RWPE1 (cell line): ENCODE measurements at places on chromosomes 7 and 10.

- no peak for DNase-seq
Observed at GRCh38 chr10:12512332-12513002, 163.1 kb downstream of the CAMK1D start.

DNA sequence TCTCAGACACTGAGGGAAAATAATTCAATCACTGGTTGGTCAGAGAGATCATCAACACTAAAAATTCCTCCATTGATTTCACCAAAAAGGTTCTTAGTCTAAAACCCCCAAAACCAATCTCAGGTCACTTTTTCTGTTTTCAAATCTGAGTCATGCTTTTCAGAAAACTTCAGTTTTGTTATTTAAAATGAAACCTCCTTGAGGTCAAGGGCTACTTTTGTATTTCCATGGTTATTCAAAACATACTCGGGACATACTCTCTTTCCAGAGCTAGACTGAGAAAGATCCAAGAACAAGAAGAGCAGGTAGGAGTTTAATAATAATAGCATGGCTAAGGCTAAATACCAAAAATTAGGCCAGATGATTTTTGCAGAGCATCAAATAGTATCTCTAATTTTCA is 152.8 kb downstream of the SDHAF3 start:
- DNase-seq = no peak

- no peak for DNase-seq
Observed at GRCh38 chr7:114937446-114937845, 15.6 kb downstream of the MDFIC start.

GRCh38 chr7:84509522-84509921 is 314.9 kb upstream of the SEMA3A start:
- no peak for DNase-seq

DNA sequence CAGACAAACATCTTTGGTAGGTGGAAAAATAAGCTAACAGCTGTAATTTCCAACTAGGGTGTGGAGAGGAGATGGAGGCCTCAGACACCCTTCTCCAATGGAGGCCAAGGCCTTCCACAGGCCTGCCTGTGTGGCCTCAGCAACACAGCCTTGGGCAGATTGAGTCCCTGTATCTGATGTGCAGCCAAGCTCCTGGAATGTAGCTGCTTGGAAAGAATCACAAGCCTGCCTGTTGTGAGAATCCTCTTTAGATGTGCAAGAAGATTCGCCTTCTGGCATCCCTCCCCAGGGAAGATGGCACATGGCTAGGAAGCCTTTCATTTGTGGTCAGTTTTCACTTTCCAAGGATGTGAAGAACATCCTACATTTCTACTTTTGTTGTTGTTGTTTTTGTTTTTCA is 684.0 kb downstream of the GRID1 start:
- no peak for DNase-seq

DNA sequence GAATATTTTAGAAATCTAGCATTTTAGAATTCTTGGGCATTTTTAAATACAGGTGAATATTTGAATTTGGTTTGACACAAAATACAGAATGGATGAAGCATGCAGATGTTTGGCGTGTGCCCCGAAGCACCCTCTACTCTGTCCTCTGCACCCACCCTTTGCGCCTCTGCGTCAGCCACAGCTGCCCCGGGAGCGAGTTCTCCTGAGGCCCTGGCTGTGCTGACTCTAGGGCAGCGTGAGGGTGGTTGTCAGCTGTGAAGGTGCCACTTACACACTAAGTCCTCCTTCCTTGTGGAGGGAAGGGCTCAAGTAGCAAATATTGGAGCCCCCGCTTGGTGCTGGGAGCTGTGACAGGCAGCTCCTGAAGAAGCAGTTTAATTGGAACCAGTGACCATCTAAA is 48.4 kb downstream of the DAGLB start:
- DNase-seq = peak; percentile 46

- no peak for DNase-seq
Observed at GRCh38 chr10:28505359-28505959, 27.5 kb upstream of the WAC start.

GRCh38 chr7:87380905-87381304 is 35.4 kb downstream of the CROT start:
- DNase-seq = no peak

DNA sequence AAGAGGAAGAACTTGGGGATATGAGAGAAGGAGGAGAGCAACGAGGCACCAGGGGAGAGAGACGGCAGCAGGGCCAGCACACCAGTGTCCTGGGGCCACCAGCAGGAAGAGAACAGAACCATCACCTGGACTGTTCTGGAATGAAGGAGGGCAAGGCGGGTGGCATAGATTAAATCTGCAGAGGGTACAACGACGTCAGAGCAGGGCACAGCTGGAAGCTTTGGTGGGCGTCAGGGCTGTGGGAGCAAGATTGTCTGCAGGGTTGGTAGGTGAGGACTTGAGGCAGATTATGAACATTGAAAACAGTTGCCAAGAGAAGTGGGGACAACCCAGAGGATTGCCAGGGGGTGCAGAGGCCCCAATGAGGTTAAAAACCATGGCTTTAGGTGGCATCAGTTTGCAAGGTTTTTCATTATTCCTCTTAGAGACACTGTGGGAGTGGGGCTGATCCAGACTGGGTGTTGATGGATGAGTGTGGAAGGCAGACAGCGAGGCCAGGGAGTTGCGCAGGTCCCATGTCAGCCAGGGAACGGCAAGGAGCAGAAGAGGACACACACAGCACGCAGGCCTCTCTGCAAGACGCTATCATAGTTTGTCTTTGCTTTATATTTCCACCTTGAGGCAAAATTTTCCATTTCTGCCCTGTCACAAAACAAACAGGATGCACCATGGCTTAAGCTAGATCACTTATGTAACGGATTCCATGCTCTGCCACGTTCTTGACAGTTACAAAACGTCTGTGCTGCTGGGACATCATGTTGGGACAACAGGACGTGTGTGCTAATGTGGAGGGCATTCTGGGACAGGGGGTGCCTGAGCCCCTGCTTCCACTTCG is 52.5 kb upstream of the LEP start:
- no peak for DNase-seq

DNA sequence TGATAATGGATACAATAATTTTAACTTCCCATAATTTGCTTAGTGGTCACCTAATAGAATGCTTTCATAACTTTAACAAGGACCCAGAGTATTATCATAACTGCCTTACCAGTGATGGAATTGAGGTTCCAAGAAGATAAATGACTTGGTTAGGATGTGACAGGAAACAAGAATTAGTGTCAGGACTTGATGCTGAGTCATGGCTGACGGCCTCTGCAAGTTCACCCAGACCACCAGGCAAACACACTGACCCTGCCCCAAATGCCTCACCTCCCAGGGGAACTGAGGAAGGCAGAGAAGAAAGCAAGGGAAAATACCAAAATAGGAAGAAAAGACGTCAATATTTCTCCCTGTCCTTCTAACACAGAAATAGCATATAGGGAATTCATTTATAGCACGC is 636.3 kb downstream of the PARD3 start:
- DNase-seq = no peak

GRCh38 chr7:50470250-50471163 is 20.4 kb upstream of the FIGNL1 start:
- DNase-seq = no peak
